ENCODE measurements at places on chromosomes 12 and 14.

DNA sequence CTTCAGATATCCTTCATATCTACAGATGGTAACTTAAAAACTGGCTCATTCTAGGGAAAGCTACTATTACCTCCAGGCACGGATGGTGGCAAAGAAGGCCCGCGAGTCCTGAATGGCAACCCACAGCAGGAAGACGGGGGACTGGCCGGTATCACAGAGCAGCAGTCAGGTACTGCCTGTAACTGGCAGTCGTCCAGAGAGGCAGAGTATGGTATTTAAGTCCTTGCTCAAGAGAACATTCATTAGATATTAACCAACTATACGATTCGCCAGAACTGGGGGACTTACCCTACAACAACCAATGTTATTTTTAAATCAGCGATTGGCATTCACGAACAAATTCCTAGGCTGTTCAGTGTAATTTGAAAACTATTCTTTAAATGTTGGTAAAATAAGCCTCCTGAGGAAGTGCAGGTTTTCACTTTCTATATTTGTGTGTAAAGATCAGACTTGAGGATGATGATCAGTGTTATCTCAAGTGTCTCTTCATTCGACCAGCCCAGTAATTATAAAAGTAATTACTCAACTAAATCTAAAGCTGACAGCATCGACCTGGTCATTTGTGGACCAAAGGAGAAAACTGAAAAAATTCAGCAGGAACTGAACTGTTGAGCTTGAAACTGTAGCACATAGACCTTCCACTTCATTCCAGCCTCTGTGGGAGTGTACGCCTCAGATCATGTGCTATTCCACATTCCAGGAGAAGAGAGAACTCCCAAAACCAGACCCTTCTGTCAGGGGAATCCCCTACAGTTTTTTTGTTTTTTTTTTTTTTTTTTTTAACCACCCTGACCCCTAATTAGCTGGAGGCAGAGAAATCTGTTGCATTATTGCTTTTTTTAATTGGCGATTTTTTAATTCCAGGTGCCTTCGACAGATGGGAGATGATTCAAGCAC is 75.6 kb downstream of the ESR2 start:
- no peak for DNase-seq

DNA sequence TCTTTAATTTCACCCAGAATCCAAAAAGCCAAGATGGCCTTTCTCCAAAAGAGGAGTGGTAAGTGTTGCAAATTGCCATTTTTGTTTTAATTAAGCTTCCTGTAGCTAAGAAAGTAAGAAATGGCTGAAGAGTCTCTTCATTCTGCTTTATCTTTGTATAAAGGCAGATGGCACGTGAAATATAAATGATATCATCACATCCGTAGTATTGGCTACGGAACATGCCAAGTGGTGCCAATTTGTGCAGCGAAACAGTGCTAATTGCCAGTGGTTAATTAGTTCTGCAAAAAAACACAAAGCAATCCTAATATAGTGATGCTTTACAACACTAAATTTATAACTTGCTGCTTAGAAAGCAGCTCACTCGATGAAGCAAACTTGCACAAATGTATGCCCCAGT is 29.4 kb downstream of the PLEKHG7 start:
- no peak for DNase-seq

GRCh38 chr12:95532851-95533250 is 18.4 kb downstream of the USP44 start:
- no peak for DNase-seq

DNA sequence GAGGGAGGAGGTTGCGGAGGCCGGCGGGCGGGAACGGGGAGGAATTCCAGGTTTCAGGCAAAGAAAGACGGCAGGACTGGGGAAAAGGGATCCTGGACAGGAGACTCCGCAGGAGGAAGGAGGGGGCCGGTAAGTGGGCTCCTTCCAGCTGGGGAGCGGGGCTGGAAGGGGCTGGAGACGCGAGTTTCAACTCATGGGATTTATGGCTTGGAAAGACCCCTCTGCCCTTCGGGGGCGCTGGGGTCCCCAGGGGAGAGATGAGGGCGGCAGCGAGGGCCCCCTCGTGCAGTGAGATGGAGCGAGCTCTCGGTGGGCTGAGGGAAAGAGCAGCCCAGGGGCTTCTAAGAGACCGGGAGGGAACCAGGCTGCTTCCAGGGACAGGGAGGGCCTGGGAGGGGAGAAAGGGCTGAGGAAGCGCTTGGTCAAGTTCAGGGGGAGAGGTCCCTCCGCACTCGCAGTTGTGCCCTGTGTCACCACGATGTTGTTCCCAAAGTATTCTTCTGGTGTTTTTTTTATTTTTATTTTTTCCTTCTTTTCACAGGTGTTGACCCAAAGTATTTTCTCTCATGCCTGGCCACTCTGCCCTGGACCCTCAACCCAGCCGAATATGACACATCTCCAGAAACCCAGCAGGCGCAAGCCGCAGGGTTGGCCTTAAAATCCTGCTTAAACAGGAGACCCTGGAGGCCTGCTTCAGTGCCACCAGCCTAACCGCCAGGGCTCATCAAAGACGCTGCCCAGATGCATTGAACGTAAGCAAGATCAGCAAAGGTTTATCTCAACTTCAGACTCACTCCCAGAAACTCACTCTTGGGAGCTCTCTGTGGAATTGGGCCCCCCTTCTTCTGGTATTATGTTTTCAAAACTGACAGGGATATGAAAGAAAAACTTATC is 16.1 kb downstream of the TNFAIP2 start:
- DNase-seq: no peak

GRCh38 chr14:99028521-99028920 is 243.5 kb downstream of the BCL11B start:
- no peak for DNase-seq

- no peak for DNase-seq
Observed at GRCh38 chr12:31796270-31796951, 67.6 kb upstream of the AMN1 start.

DNA sequence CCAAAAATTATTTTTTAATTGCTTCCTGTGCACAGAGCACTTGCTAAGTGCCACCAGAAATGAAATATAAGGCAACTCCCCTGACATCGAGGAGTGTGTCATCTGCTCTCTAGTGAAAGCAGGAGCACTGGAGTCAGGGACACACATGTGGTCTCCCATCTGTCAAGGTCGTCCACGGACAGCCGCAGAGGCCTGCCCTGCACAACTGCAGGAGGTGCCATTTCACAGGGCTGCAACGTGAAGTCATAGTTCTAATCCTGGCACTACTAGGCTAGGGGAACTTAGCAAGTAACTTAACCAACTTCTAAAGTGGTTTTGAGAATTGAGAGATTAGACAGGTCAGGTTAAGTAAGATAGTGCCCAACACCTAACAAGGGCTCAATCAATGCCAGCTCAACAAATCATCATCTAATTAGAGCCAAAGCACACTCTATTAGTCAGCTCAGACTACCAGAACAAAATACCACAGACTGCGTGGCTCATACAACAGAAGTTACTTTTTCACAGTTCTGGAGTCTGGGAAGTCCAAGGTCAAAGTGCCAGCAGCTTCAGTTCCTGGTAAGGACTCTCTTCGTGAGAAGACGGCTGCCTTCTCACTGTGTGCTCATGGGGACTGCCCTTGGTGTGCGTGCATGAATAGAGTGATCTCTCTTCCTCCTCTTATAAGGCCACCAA is 30.7 kb downstream of the FOXN3 start:
- DNase-seq: no peak

GRCh38 chr12:65602610-65603295 is 221.5 kb upstream of the HMGA2 start:
- DNase-seq: no peak

GRCh38 chr14:36271222-36271621 is 49.2 kb downstream of the MBIP start:
- DNase-seq: no peak

DNA sequence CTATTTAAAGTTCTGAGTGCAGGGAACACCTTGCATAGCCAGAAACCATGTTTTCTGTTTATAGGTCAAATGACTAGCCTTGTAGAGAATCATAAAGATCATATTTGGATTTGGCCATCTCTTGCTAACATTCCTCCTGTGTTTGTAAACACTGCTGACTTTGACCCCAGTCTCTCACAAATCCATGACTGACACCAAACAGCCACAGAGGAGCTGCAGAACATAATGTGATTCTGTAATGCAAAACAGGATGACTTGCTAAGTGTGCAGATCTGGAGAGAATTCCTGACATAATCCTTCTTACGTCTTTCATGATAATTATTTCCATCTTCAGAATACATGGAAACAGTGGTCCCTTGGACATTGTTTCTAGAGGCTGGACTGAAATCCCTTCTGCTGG is 211.8 kb downstream of the BMP4 start:
- no peak for DNase-seq

DNA sequence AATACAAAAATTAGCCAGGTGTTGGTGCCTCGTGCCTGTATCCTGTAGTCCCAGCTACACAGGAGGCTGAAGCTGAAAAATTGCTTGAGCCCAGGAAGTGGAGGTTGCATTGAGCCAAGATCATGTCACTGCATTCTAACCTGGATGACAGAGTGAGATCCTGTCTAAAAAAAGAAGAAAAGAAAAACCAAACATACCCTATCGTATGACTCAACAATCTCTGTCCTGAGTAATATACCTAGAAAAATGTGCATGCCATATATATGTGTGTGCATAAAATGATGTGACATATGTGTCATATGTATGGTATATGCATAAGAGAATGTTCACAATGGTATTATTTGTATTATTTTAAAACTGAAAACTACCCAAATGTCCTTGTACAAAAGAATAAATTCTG is 261.5 kb upstream of the CLEC14A start:
- DNase-seq: no peak

DNA sequence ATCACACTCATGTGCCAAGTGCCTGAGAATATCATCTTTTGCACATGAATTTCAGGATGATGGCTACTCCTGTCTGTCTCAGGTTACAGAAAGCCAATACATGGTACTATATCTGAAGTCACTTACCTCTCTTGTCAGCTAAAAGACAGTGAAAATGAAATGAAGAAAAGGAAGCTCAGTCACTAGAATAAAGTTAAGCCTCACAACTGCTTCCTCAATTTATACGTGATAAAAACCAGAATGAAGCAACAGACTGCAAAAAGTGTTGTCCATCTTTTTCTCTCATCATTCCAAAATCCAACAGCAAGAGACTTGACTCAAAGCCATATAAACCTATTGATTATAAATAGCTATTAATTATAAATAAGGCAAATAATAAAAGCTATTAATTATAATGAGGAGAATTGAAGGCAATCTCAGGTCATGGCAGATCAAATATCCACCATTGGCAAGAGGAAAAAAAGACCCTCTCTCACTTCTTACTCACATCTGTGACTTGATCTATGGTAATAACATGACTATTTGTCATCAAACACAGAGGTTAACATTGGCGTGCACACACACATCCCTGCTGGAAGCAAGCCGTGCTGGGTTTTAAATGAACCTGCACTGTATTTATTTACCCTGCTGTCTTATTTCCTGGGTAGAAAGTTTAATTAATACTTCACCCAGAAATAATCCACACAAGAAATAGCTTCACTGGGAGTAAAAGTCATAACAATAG is 10.0 kb downstream of the NIN start:
- DNase-seq: no peak

- DNase-seq: no peak
Observed at GRCh38 chr12:2284857-2285256, 232.1 kb downstream of the CACNA1C start.

DNA sequence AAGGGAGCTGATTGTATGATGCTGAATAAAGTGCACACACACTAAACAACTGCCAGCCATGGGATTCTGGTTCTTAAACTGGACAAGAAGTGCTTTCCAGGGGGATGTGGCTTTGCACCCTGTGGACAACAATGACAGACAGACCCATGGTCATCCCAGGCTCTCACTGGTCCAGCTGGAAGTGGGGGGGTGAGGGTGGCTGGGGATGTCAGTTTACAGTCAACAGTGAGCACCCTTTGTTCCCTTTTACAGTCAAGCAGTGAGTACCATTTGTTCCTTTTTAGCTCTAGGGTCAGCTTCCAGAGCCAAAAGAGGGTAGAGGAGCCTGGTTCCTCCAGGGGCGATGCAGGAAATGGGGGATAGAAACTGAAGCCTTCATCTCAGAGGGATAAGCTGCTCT is 100.7 kb downstream of the SMOC1 start:
- DNase-seq: no peak

DNA sequence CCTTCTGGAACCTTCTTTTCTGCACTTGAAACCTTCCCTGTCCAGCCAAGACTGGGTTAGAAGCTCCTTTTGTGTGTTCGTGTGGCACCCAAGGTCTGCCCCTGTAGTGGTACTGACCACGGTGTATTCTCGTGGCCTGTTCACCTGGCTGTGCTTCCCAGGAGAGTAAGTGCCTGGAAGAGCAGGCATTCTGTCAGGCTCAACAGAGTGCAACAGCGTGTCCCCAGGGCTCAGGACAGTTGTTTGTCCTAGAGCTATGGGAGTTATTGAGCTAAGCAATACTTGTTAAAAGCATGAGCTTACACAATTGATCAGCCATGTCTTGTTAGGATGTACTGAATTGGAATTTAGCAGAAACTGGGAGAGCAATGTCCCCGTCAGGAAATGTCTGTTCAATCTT is 12.9 kb upstream of the SLC38A2 start:
- DNase-seq: no peak

GRCh38 chr12:12323118-12323517 is 26.9 kb downstream of the MANSC1 start:
- no peak for DNase-seq

GRCh38 chr12:90990611-90991010 is 14.2 kb downstream of the EPYC start:
- no peak for DNase-seq

- DNase-seq: peak; percentile 34
Observed at GRCh38 chr12:92505254-92506231, 197.2 kb upstream of the PLEKHG7 start.

DNA sequence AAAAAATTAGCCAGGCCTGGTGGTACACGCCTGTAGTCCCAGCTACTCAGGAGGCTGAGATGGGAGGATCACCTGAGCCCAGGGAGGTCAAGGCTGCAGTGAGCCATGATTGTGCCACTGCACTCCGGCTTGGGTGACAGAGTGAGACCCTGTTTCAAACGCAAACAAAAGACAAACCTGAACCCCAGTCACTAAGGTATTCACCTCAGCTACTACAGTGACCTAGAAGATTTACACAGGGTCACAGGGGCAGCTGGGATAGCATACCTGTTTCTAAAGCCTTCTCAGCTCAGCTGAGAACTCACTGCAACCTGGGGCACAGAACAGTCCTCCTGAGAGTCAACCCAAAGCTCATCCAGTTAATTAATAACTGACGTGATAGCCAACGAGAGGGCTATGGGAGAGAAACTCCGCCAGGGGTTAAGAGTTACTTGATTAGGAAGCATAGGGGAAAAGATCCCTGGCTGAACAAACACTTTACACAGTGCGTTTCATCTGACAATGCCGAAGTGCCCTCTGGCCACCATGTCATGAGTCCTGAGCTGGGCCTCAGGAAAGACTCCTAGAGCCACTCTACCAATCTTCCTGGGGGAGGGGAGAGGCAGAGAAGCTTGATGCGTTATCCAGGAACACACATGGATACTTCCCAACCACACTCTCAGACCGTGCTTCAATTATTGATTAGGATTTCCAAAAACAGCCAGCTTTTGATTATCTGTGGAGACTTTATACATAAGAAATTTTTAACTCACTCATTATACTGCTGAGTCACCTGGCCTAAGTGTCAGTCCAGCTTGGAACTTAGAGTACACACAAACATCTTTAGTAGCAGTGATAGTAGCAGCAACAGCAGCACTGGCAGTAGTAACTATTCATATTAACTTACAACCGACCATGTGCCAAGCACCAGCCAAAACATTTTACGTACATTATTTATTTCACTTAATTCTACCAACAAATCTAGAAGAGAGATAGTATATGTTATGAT is 48.2 kb downstream of the FOXN3 start:
- no peak for DNase-seq

Measured in stimulated activated CD4-positive, alpha-beta T cell treated with anti-CD3 and anti-CD28 coated beads, Interleukin-1b, Interleukin-23, amount 100 ng/mL, for 1 hour (primary cell).